ENCODE measurements at places on chromosomes 1 and 21.

- DNase-seq = no peak
Measured at GRCh38 chr21:46674430-46675007, 39.0 kb downstream of the PRMT2 start.

- DNase-seq = no peak
Measured at GRCh38 chr1:10736634-10737586, 59.5 kb downstream of the CASZ1 start.

DNA sequence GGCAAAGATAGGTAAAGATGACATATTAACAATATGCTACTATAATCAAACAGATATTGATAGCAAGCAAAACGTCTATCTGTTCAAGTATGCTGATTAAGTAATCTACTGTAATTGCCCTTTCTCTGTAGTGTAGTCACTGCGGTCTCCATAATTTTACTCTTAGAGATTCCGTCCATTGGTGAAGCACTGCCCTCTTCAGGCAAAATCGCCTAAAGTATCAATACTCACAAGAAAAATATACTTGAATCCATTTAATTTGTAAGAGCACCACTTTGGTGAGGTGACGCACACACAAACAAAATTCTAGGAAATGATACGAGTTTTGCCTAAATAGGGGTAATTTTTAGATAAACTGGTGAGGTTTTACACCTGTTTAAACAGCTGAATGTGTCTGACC is 434.6 kb upstream of the CHRM3 start:
- no peak for DNase-seq

- no peak for DNase-seq
Measured at GRCh38 chr1:94418664-94419655, 771 bp downstream of the ABCD3 start.

GRCh38 chr1:192010406-192010805 is 147.9 kb upstream of the RGS18 start:
- DNase-seq = no peak
